ENCODE measurements at places on chromosomes 16 and 17.

- DNase-seq: no peak
Observed at GRCh38 chr16:11687601-11688519, 19.6 kb downstream of the SNN start.

GRCh38 chr17:36994438-36994837, 45.7 kb downstream of the AATF start:
- DNase-seq: no peak

- DNase-seq: peak; percentile 30
Observed at GRCh38 chr17:16352667-16353316, 477 bp downstream of the CENPV start.

DNA sequence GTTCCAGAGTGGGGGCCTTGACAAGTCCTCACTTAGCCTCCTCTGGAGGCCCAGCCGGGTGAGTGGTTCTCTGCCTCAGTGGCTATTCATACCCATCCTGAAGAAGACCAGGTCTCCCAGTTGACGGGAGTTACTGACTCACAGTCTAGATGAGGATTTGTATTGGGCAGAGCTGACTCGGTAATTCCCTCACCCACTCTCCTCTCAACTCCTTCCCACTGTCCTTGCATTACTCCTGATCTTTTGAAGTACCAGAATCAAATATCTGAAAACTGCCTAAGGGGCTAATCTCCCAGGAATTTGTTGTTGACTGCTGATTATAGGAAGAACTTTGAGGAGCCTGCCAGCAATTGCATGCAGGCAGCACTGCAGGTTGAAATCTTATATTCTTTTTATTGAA, 14.2 kb downstream of the SAP30BP start:
- DNase-seq: no peak

DNA sequence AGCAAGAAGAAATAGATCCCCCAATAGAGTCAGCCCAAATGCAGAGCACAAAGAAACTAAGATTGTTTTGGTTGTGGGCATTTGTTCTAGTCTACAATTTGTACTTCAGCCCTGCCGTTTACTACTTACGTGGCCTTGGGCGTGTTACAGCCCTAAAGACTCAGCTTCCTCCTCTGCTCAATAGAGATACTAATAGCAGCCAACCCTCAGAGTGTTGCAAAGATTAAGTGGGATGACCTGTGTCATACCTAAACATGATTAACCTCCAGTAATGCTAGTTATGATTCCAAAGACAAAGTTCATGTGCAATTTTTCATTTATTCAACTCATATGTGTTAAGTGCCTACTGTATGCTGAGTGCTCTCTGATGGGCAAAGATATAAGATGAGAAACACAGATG, 43.1 kb downstream of the MAF start:
- DNase-seq: no peak

- DNase-seq: no peak
Observed at GRCh38 chr17:32516450-32516849, 29.7 kb downstream of the CDK5R1 start.

- DNase-seq: no peak
Observed at GRCh38 chr17:16437083-16437482, 21.7 kb downstream of the TRPV2 start.

GRCh38 chr16:77761204-77761603, 27.2 kb upstream of the VAT1L start:
- no peak for DNase-seq

GRCh38 chr17:47959825-47960655, 2.4 kb upstream of the PRR15L start:
- no peak for DNase-seq

DNA sequence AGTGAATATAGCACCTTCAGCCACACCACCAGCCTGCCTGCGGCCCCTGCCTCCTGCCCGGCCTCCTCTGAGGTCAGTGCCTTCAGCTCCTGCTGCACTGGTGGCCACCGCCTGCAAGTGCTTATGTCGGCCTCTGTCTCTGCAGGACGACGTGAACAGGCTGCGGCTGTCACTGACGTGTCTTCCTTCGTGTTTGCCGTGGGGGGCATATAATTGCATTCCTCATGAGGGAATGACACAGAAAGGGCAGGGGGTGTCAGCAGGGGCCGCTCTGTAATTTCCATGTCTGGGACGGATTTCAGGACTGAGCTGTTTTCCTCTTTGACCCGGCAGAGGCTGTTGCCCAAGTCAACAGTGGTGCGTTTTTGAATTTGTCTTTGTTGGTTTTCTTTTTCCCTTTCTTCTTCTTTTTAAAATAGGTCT, 28.5 kb downstream of the CMIP start:
- DNase-seq: no peak
